Fibroblast of skin of back (primary cell): ENCODE measurements at places on chromosomes 13 and 19.

- no peak for DNase-seq
These were observed 213.3 kb downstream of the OLFM4 start for GRCh38 chr13:53241891-53242348.

DNA sequence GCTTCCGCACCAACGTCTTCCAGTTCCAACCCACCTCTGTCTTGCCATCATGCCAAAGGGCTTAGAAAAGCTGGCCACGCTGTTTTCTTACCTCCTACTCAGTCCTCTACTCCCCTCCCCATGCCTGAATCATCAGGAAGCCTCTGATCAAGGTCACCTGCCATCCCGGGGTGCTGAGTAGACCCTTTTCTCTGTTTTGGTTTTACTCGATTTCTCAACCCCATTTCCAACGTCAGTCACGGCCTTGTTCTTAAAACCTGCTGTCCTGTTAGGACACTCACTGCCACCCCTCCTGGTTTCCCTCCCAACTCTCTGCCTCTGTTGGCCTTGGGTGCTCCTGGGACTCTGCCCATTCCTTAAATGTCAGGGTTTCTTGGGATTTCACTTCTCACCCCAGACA lies 350.1 kb downstream of the FOXO1 start:
- DNase-seq = no peak

DNA sequence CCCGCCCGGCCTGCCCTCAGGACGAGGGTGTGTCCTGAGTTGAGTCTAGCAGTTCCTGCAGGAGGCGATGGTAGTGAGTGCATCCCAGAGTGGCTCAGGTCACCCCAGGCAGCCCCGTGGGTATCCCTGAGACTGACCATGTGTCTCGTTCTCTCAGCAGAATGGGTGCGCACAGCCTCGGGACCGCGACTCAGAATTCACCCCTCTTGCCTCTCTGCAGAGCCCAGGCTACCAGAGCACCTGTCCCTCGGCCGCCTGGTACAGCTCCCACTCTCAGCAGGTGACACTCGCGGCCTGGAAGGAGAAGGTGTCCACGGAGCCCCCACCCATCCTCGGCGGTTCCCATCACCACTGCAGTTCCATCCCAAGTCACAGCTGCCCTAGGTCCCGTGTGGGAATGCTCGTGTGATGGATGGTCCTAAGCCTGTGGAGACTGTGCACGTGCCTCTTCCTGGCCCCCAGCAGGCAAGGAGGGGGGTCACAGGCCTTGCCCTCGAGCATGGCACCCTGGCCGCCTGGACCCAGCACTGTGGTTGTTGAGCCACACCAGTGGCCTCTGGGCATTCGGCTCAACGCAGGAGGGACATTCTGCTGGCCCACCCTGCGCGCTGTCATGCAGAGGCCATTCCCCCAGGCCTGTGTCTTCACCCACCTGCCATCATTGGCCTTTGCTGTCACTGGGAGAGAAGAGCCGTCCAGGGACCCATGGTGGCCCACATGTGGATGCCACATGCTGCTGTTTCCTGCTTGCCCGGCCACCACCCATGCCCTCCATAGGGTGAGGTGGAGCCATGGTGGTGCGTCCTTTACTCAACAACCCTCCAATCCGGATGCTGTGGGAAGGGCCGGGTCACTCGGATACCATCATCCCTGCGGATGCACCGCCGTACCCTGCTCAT lies 87.1 kb upstream of the MCF2L start:
- no peak for DNase-seq

DNA sequence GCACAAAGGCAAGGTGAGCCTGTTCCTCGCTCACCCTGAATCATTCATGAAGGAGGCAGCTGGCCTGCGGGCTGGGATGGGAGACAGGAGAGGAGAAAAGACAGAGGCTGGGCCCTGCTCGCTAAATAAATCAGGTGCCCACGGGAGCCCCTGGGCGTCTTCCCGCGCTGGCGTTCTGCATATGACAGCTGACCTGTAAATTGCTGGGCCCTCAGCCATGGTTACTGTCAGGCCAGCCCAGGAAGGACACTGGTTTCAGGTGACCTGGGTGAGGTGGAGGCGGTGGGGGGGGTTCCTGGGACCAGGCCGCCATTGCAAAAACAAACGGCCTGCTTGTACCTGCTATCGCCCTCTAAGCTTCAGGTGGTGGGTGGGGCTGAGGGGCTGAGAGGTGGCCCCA lies 3.4 kb upstream of the PTBP1 start:
- no peak for DNase-seq

DNA sequence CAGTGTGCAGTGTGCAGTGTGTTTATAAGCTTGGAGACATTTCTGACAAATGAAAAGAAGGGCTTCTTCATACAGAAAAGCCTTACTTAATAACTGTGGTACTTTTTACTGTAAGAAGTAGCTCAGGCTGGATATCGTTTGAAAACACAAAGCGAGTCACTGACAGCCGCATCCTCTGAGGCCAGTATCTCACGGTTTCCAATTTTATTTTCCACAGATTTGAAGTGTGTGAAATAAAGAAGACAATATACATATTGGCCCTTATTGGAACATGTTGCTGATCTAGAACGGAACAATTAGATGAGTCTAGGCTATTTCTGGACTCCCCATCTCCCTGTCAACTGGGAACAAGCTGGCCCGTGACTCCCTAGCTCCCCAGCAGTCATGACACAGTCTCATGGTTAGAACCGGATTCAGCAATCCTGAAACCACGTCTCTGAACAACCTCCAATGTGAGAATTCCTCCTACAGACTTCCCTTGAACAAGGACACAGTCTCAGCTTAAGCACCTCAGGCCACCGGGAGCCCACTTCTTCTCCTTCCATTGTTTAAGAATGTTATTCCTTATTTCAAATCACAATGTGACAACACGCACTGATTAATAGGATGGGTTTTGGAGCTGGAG lies 484.5 kb downstream of the COG6 start:
- DNase-seq = no peak

GRCh38 chr13:98105929-98106336 lies 37.0 kb upstream of the FARP1 start:
- peak; percentile 76 for DNase-seq

DNA sequence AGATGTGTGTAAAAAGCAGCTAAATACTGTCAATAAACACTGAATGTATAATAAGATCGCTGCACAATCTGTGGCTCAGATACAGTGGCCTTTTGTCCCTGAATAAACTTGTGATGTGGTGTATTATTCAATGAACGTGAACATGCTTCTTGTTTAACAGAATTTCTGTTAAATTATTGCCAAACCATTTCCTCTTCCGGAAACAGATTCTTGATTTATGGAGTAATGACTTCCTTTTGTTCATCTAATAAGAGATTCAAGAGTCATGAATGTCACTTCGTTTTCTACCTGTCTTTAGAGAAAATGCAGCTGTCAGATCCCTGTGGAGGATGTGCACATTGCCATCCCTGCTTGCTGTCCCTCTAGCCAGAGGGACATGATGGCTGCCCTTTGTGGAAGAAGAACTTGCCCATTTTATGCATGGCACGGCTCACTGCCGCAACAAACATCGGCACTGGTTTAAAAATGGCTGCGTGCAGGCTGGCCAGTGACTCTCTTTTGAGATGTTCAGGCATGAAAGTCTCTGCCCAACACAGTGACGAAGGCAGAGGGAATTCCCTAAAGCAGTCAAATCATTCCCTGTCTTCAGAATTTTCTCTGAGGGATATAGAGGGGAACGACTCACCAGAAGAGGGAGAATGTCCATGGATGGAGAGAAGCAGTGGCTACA lies 3.1 kb upstream of the TNFSF13B start:
- peak; percentile 2 for DNase-seq

- DNase-seq = no peak
These were observed 12.9 kb upstream of the NDUFS7 start for GRCh38 chr19:1370579-1371361.

DNA sequence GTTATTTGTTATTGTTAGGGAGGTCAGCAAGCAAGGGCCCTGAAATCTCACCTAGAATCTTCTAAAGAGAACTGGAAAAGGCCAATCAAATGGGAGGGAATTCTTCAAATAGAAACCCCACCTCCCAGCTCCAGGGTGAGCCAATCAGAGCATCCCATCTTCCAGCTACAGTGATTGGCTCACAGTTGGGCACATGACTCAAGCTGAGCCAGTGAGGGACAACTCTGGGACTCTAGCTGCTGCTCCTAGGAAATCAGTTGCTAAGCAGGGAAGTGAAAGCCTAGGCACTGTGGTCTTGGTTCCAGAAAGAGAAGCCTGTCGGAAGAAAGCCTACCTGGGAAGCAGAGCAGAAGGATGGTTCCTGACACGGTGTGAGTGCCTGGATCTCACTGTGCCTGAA lies 13.4 kb downstream of the TM6SF2 start:
- peak; percentile 33 for DNase-seq

DNA sequence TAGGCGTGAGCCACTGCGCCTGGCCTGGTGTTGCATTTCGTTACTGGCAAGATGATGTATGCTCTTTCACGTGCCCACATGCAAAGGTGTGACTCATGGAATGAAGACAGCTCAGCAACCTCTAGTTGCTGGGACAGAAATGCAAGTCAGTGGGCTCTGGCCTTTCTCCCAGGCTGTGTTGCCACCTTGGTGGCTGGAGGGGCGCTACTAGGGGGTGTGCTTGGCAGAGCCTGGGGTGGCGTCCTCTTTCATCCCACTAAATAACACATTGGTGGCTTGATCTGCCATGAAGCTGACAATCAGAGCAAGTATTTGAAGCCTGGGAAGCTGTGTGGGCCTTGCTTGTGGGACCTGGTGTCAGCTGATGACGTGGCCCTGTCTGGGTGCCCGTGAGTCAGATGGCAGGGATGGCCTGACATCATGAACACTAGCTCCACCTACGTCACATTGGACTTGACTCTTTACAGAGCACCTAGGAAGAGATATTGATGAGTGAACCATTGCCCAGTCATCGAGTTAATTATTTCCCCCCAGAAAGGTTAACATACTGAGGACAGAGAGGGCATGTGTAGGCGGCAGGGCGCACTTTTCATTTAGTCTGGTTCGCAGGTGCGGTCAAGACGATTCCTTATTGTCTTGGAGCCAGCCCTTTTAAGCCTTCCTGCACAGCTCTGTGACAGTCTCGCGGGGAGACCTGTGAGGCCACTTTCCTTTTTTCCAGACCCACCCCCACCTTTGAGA lies 154.2 kb downstream of the TM9SF2 start:
- DNase-seq = peak; percentile 29

GRCh38 chr13:31320946-31321345 lies 121.2 kb downstream of the B3GLCT start:
- DNase-seq = no peak

DNA sequence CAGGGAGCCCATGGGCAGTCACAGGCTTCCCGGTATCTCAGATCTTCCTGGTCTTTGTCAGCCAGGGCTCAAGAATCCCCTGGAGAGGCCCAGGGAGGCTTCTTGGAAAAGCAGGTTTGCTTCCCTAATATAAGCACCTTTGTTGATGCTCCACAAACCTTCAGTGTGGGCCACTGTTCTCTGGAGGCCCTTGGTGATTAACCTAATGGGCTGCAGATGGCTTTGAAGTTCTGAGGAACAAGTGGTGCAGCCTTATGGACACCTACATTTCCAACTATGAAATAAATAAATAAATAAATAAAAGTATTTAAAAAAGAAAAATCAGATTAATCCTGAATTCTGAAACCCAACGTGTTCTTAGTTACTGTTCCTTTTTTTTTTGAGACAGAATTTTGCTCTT lies at the start of gene BSPH1:
Gene BSPH1, minus strand, starts transcription at position 101 of the 400 bp plus-strand sequence. Its CDS starts 89 bp downstream, at position 12.
- no peak for DNase-seq

- DNase-seq = no peak
These were observed 1.8 kb downstream of the CFD start for GRCh38 chr19:861141-861755.

DNA sequence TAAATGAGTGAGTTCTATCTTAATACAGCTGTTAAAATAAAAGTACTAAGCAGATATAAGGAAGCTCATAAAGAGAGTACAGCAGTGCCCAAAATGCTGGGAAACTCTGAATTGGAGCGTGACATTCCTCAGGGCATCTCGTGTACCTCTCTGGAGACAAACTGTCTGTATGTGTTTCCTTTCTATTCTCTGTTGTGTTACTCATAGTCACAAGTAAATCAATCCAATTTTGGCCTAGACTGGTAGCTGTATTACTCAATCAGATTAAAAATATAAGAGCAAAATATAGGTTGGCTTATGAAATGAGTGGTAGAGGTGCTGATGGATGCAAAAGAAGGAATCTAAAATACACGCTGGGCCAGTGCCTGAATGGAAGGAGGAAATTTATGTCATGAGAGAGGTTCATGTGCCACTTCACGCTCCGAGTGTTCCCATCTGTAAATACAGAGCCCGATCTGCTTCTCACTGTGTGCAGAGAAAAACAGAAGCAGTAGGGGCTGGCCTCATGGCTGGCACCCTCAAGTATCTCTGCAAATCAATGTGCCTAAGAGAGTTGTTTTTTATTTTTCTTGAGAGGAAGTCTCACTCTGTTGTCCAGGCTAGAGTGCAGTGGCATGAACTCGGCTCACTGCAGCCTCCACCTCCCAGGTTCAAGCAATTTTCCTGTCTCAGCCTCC lies 58.7 kb upstream of the RGCC start:
- no peak for DNase-seq

- no peak for DNase-seq
These were observed 23.5 kb downstream of the DZIP1 start for GRCh38 chr13:95620825-95621498.

- DNase-seq = no peak
These were observed 4.6 kb downstream of the KLF12 start for GRCh38 chr13:74129500-74130191.

DNA sequence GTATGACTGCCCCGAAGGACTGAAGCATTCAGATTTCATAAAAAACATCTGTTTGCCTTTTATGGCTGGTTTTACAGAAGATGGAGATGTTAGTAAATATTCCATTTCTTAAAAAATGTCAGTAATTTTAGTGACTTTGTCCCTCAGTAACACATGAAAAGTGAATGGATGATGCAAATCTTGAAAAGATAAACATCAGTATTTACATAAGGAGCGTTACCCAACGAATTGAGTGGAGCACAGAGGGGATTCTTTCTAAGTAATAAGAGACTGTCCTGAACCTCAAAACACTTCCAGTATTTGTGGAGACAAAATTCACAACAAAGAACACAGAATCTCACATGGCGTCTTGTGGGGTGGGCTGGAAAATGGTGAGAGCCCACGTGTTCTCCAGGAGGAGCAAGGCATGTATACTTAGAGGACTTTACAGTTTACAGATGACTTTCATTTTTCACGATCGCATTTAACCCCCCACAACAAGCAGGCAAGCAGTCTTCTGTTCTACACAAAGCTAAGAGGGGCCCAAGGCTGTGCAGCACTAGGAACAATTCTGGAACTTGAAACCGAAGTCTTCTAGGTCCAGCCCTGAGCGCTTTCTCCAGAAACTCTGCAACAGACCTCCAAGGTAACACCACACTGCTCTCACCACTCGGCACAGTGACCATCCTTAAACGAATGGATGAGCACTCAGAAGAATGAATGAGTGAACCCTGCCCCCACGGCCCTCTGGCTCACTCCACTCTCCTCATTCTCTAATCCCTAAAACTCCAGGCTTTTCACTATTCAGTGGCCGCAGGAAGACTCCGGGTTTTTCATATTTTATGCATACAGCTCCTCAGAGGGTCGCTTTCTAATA lies 709.8 kb downstream of the UQCRFS1 start:
- DNase-seq = no peak

GRCh38 chr13:74530011-74530410 lies 395.8 kb upstream of the KLF12 start:
- peak; percentile 9 for DNase-seq

- peak; percentile 56 for DNase-seq
These were observed 422.3 kb upstream of the GPC6 start for GRCh38 chr13:92804346-92804745.
